ENCODE measurements at places on chromosomes 2 and 18.
A peak's percentile ranks its signal among the peaks of the same experiment; 100 is the strongest.

GRCh38 chr2:109316091-109316490, 187.1 kb downstream of the SH3RF3 start:
- DNase-seq = no peak

GRCh38 chr18:48519431-48520100, 19.3 kb upstream of the CTIF start:
- no peak for DNase-seq

DNA sequence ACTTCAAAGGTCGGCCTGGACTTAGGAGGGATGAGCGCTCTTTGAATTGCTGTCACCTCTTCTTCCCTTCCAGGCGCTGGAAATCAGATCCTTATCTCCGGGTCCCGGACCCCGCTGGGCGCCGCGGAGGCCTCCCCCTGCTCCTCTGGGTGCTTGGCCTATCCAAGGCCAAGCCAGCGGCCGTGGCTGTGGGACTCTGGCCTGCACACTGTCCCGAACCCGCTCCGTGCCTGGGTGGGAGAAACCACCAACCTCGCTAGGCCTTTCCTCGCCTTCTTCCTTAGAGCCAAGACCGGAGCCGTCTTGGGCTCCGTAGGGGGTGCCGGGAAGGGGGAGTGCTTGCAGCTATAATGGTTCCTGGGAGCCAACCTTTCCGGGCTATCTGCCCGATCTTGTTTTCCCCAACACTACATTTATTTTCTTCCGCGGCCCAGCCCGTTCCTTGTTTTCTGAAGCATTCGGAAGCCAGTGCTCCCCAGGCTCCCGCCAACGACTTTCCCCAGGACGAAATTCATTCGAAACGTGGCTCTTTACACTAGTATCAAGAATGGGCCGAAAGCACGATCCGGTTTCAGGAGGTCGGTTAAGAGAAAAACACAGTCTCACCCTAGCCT, 2.4 kb downstream of the OSR1 start:
- DNase-seq = no peak

- DNase-seq = no peak
Observed at GRCh38 chr2:16012626-16013358, 72.4 kb downstream of the MYCN start.

DNA sequence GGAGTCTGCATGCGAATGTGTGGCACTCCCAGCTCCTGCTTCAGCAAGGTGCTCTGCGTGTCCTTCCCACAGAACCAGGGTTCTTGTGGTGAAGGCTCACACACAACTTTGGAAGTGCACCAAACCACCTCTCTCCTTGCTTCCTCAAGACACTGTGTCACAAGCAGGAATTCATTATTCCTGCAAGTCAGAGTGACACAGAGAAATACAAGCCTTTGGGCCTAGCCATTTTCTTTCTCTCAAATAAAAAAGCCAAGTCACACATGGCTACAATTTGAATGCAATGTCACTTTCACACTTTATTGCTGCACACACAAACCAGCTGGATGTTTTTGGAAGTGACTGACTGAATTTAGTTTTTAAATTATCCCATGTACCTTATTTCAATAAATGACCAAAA, 30.1 kb upstream of the THOC1 start:
- DNase-seq = no peak

DNA sequence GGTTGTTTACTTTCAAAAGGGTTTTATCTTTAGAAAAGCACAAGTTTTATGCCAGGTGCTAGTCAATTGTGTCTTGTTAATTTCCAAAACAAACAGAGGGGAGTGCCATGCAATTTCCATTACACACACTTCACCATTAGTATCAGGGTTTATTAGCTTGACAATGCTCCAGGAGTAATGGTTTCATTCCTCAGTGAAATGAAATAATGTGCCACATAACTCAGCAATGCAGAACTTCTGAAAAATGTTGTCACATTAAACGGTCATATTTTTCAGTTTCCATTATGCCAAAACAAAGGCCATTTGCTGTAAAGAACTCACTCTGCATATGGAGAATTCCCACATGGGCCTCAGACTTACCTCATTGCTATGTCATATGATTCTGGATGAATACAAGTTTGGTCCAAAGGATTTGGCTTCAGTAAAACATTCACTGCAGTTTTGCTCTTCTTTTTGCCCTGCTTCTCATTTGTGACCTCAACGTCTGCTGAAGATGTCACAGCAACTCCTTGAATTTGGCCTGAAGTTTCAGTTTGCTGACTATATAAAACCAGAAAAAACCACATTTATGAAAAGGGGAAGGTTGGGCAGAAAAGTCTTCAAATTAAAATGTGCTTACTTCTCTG, 198.2 kb downstream of the SRBD1 start:
- no peak for DNase-seq

- DNase-seq = peak; percentile 82
Observed at GRCh38 chr2:71469403-71470398, 16.3 kb downstream of the DYSF start.

DNA sequence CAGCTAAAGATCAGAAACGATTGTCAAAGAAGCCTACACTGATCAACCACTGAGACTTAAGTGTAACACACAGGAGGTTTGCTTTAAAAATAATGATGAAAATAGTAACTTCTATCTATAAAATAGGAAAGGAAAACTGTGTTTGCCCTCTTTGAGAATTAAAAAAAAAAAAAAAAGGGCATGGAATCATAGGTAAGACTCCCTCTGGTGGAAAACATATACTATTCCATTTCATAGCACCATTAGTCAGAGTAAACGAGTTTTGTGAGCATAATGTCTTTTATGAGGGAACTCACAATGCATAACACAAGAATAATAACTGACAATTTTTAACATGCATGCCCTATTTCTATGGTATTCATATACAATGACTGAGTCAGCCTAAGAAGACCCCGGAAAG, 36.3 kb downstream of the SLC35F5 start:
- DNase-seq = no peak

- no peak for DNase-seq
Observed at GRCh38 chr2:72713857-72714256, 112.0 kb downstream of the EXOC6B start.

- peak; percentile 81 for DNase-seq
Observed at GRCh38 chr18:55588111-55588869, at the start of gene TCF4. TCF4 (minus strand) TSS chr18:55588192; CDS start chr18:55587116, 1,076 bp downstream.

DNA sequence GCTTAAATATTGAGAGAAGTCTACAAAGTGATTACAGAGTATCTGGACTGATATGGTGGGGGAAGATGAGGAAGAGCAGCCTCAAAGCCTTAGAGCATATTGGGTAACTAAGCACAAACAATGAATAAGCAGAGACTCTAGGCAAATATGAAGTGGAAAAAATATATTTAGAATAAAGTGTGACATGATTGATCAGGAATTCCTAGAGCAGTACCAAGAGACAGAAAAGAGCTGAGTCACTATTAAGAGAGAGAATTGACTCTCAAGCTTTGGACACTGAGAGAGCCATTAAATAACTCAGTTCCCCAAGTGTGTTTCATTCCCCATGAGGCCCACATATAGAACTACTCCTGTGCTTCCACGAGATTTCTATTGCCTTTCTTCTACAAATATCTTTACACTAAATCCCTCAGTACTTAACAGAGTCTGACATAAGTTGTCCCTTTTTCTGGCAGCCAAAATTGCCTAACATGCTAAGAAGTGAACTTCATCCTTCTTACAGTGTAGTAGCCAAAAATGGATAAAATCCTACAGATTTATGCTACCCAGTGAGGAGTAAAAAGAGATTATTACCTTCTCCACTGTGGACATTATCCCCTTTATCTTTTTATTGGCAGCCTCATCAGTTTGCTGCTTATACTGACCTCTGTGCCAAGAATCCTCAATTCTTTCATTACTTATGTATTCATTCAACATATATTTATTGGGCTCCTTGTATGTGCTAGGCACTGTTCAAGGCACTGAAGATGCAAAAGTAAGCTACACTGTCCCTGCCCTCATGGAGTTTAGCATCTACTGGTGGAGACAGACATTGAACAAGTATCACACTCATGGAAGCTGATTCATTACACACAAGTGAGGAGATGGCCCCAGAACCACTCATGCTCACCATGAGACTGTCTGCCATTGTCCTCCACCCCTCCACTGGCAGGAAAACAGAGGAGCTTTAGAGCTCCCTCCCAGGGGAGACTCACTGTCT, 45.4 kb downstream of the SLC40A1 start:
- DNase-seq = no peak

DNA sequence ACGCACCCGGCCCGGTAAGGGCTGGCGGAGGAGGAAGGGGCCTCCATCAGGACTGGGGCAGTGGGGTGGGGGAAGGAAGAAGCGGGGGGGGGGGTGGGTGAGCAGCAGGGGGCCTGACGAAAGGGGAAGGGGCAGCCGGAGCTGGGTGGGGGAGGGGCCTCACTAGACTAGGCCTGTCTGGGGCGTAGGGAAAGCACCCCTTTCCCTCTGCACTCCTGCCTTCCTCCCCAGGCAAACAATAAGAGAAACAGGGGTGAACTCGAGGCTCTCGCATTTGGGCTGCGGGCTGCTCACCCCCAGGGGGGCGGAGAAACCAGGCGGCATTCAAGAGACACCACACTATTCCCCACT, 82.7 kb upstream of the POMC start:
- DNase-seq = no peak

DNA sequence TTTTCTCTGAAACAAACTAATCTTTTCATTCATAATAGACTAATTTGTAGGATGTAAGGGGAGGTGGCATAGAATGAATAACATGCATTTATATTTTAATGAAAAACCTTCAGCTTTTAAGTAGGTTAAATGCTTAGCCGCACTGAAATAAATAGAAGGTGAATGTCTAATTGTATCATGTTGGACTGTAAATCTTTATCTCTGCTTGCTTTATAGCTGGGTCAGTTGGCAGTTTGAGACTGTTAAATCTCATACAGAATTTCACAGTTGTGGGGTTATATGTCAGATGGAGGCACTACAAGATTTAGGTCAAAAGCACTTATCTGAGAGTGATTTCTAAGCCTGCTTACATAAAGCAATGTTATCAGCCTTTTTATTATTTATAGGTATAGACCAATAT, 174.7 kb upstream of the SIX3 start:
- DNase-seq = no peak

- DNase-seq = no peak
Observed at GRCh38 chr2:153299809-153300208, 178.8 kb downstream of the RPRM start.

- DNase-seq = no peak
Observed at GRCh38 chr2:173354073-173354581, 545 bp upstream of the CDCA7 start.

- DNase-seq = no peak
Observed at GRCh38 chr2:29375843-29376242, 260.6 kb downstream of the CLIP4 start.

GRCh38 chr2:195985741-195986140, 82.9 kb downstream of the DNAH7 start:
- no peak for DNase-seq

DNA sequence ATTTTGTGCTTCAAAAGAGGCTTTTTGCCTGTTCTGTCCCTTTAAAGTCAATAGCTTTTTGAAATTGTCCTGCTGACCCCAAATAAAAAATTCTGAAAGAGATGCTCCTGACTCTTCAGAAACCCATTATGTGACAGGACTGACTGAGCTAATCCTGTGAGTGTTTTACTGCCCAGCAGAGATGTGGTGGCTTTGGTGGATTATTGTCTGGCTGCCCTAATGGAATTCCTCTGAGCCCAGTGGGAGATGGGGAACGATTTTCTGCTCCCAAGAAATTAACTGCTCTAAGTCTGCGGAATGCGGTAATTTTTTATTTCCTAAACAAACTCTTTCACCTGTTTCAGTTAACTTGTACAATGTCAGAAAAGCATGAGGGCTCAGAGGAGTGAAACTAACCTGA, 258.2 kb downstream of the IKZF2 start:
- no peak for DNase-seq

DNA sequence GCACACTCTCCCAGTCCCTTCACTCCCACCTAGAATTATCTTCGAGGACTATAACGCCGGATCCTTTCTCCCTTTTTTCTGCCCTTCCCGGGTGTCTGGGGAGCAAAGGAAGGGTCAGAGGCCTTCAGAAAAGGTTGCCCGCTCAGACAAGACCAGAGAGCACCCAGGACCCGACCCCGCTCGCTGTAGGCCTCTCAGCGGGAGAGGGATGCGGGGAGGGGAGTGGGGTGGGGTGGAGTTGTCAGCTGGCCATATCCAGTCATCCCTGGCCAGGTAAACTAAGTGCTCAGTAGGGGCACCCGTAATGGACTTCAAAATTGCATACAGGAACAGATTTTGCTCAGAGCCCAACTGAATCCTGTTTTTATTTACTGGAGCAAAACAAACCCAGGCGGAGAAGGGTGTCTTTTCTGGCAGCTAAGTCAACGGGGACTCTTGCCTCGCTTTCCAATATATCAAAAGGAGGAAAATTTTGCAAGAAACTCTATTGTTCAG, 65.0 kb downstream of the NOL4 start:
- peak; percentile 3 for DNase-seq

GRCh38 chr2:218615868-218616315, 8.2 kb downstream of the PLCD4 start:
- peak; percentile 57 for DNase-seq

DNA sequence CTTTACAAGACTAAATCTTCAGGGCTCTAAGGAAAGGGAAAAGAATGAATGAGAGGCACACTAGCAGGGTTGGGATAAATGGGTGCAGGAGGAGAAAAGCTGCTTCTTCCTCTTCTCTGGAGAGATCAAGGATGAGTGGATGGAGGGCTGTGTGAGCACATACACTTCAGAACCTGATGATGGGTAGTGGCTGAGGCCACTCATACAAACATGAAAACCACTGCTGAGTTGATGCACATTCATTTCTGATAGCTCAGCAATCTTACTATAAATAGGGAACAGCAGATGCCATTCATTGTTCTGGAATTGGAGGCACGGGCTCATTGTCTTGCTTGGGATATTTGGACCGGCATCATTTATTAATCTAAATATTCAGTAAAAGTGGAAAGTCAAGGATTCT, 152.4 kb upstream of the KCTD1 start:
- no peak for DNase-seq

- DNase-seq = no peak
Observed at GRCh38 chr2:125169764-125170146, 1144.7 kb downstream of the CNTNAP5 start.

- DNase-seq = no peak
Observed at GRCh38 chr2:219969508-219969907, 342.1 kb downstream of the SLC4A3 start.

GRCh38 chr2:201517094-201517493, 65.6 kb downstream of the STRADB start:
- DNase-seq = no peak

DNA sequence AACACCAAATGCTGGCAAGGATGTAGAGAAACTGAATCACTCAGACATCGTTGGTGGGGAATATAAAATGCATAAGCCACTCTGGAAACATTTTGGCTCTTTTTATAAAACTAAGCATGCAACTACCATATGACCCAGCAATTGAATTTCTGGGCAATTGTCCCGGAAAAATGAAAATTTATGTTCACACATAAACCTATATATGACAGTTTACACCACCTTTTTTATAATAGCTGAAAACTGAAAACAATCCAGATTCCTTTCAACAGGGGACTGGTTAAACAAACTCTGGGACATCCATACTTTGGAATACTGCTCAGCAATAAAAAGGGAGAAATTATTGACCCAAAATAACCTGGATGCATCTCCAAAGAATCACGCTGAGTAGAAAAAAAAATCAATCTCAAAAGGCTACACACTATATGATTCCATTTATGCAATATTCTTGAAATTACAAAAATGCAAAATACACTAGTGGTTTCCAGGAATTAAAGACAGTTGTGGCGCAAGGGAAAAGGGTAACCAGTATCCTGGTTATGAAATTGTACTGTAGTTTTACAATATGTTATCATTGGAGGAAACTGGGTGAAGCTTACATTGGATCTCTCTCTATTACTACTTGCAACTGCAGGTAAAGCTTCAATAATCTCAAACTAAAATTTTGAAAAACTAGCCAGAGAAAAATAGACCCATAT, 130.2 kb upstream of the PID1 start:
- DNase-seq = no peak

- no peak for DNase-seq
Observed at GRCh38 chr2:64939332-64939917, 49.8 kb upstream of the SLC1A4 start.
